ENCODE measurements at places on chromosomes 1 and 21.
A peak's percentile ranks its signal among the peaks of the same experiment; 100 is the strongest.

GRCh38 chr1:42934541-42935312 is 23.9 kb downstream of the SLC2A1 start:
- DNase-seq: no peak

DNA sequence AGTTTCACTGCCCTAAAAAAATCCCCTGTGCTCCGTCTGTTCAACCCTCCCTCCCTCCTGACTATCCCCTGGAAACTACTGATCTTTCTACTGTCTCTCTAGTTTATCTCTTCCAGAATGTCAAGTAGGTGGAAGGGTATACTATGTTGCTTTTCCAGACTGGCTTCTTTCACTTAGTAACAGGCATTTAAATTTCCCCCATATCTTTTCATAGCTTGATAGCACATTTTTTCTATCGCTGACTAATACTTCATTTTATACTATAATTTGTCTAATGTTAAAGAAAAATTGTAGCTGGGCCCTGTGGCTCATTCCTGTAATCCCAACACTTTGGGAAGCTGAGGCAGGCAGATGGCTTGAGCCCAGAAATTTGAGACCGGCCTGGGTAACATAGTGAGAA is 142.8 kb downstream of the DSCAM start:
- DNase-seq: no peak

DNA sequence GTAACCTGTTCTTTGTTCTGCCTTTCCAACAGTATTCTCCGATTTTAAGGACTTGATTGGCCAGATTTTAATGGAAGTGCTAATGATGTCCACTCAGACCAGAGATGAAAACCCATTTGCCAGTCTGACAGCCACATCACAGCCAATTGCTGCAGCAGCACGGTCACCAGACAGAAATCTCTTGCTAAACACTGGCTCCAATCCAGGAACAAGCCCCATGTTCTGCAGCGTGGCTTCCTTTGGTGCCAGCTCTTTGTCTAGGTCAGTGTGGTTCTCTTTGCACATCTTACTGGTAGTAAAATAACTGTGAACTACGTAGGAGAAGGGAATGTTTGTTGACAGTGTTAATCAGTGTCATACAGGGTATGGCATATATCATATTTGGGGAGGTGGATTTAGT is 72.7 kb downstream of the UBE4B start:
- DNase-seq: no peak

DNA sequence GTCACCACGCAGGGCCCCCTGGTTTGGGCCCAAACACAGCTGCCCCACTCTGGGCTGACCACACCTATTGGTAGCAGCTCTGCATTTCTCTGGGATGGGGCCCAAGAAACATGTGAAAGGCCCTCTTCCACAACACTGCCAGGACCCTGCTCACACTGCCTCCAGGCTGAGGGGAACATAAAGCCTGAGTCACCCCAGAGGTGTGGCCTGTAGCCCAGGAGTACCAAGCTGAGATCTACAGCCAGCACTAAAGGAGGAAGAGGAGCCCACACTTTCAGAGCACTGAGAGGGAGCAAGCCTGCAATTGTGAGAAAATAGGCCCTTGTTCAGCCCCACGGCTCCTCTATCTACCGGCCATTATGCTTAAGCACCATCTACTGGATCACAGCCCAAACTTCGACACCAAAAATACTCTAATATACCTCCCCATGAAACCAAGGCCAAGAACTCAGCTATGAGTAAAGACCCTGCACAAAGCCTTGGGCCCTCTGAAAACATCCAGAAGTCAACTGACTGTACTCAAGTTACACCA is 14.4 kb upstream of the OR2T10 start:
- DNase-seq: no peak

DNA sequence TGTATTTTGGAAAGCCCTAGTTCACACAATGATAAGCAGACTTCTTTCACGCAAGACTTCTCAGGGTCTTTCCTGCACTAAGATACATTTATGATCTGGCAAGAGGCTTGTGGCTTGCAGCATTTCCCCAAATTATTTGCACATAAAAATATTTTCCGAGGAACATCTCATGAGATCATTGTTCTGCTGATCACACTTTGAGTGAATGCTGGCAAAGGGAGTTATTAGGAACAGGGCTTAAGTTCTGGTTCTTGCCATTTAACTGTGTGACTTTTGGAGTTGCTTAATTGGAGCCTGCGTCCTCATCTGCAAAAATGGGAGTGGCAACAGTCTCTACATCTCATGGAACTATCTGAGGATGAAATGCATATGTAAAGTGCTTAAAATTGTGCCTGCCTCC is 50.2 kb downstream of the GADD45A start:
- DNase-seq: no peak

- no peak for DNase-seq
Measured at GRCh38 chr1:147534386-147534785, 6.9 kb upstream of the BCL9 start.

DNA sequence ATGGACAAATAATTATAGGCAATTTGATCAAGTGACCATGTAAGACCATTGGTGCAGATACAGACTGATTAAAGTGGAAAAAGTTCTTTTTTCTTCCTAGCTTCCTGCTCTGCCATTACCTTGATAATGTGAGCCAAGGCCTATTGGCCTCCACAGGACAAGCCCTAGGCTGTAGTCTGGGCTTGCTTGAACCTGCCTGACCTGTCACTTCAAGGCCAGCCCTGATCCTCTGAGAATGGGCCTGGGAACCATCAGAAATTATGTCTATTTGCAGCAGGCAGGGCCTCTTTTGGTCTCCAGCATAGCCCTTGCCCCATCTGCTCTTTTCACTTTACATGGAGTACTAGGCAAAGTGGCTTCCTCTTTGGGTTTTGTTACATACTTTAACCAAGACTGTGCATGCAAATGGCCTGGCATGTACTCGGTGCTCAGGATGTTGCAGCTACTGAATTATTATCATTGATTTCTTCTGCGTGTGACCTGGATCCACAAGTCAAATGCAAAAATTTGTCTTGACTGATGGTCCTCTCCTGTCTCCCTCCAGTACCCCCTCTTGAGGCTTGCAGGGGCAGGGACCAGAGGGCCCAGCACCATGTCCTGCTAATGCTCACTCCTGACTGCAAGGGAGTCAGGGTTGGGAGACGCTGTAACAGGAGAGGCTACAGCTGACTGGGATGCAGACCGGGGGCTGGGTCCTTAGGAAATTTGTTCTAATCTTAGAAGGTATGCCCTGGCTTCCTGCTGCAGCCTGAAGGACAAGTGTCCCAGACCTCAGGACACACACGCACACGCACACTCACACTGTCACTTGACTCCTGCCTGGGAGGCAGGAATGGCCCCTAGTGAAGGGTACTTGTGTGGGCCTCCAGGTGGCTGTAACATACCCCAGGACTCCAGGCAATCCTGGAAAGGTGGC is 39.4 kb downstream of the RCSD1 start:
- DNase-seq: no peak

GRCh38 chr1:4802024-4802423 is 147.6 kb downstream of the AJAP1 start:
- no peak for DNase-seq

DNA sequence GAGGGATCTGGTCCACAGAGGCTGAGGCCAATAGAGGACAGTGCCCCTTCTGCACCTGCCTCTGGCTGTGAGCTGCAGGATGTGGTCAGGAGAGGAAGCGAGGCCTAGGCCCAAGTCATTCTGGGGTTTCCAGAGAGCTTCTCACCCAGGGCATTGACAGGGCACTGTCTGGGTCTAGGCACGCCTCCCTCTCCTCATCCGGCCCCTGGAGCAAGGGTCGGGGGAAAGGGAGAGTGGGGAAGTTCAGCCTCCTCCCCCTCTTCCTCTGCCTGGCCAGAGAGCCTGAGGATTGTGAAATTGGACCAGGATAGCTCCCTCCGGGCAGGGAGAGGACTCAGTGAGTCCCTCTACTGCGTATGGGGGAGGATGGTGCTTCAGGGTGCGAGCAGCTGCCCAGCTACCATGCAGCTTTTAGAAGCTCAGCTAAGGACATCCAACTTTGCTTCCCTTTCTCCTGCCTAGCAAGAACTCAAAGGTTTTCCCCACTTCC is 6.3 kb upstream of the INAVA start:
- peak; percentile 30 for DNase-seq

- no peak for DNase-seq
Measured at GRCh38 chr1:155125946-155126555, 1.6 kb upstream of the EFNA1 start.

All from stimulated activated CD8-positive, alpha-beta memory T cell treated with anti-CD3 and anti-CD28 coated beads, Interleukin-4, amount 100 ng/mL, for 1 hour (primary cell).